ENCODE measurements at places on chromosomes 2 and 18.

DNA sequence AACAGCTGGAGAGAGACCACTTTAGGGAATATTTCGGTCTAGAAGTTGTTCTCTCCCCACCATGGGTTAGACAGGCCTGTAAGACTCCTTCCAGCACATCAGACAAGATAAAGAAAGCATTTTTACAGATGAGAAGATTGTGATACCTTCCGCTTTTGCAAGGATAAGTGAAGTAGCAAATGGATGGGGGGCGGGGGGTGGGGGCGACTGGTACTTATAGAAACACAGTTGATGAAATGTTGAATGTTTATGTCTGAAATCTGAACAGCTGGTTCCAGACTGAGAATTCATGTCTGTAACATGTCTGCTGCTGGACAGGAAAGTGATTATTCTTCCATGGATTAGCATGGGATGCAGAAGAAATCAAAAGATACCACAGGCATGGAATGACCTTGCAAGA, 90.5 kb upstream of the FN1 start:
- DNase-seq, result no peak

GRCh38 chr2:134183679-134184078, 70.2 kb upstream of the MGAT5 start:
- DNase-seq, result no peak

- DNase-seq, result peak; percentile 70
These were observed 125.1 kb upstream of the HAAO start for GRCh38 chr2:42917425-42917927.

- no peak for DNase-seq
These were observed 2.1 kb downstream of the NEURL3 start for GRCh38 chr2:96502891-96503636.

- no peak for DNase-seq
These were observed 58.3 kb downstream of the DOCK10 start for GRCh38 chr2:224983712-224984554.

GRCh38 chr2:109644571-109645275, 30.6 kb downstream of the SOWAHC start:
- DNase-seq, result no peak

DNA sequence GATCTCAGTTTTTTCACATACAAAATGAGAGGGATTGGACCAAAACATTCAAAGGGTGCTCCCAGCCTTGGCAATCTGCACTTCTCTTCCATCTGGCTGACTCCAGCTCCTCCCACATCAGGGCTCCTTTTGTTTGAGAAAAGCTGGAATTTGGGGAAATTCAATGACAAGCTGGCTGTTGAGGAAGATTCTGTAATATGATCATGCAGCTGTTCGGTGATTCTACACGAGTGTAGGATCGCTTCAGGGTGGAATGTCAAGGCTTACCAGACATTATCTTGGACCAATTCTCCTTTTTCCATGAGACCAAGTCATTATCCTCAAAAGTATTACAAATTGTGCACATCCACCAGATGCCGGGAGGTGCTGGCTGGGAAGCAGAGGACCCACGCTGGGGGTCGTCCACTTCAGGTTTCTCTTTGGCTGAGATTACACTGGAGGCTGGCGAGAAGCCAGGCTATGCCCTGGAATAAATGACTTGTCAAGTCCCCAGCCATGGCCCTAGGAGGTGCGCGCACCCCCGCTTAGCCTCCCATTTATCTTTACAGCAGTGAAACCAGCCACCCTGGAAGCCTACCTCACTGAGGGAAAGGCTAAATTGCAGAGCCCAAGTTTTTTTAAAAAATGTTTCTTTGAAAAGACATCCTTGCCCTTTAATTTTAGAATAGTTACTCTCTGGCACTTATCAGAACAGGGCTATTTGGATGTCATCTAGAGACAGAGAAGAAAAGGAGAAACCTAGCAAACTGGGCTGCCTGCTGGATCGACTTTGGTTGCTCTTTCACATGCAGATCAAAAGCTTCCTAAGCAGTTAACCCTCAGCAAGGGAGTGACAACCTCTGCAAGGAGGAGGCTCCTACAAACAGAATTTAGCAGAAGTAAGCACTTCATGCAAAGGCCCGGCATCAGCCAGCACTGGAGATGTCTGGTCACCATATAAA, 42.5 kb upstream of the LCLAT1 start:
- DNase-seq, result no peak

DNA sequence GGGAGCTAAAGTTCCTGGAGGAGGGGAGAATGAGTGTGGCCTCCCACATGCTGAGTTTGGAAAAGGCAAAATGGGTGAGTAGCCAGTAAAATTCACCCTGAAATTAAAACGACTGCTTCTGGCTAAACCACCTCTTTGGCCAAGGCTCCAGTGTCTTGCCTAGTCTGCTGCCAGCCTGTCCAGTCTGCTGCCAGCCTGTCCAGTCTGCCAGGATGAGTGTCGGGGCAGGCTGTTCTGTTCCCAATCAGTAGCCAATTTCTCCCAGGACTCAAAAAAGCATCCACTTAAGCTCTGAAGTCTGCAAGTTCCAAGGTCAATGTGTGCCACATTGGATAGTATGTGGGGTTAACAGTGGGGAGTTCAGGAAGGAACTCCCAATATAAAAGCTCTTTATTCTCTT, 134.6 kb upstream of the KLHL29 start:
- DNase-seq, result no peak

GRCh38 chr2:20485612-20486388, 38.9 kb downstream of the RHOB start:
- no peak for DNase-seq

DNA sequence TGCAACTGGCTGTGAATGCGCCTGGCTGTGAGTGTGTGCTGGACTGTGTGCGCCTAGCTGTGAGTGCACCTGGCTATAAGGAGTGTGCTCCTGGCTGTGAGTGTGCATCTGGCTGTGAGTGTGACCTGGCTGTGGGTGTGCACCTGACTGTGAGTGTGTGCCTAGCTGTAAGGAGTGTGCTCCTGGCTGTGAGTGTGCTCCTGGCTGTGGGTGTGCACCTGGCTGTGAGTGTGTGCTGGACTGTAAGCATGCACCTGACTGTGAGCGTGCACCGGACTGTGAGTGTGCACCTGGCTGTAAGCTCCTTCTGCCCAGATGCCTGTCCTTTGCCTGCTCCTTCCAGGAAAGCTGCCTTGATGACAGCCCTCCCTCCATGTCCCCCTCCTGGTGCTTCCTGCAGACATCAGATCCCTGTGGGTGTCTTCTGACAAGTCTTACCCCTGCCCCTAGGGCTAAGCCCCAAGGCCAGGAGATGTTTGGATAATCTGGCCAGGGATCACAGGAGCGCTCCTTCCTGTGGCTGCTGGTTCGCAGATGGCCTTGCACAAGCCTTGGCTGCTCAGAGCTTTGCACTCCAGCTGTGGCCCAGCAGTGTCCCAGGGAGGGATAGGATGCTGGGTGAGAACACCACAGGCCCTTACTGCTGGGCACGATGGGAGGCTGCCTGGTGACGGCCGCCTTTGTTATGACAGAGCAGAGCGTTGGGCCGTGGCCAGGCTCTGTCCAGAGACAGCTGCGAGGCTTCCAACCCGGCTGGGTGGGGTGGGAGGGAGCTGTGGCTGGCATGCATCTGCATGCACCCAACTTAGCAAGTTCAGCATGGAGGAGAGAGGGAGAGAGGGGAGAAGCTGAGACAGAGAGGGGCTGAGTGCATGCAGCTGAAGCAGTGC, 89.9 kb downstream of the GLI2 start:
- DNase-seq, result no peak

DNA sequence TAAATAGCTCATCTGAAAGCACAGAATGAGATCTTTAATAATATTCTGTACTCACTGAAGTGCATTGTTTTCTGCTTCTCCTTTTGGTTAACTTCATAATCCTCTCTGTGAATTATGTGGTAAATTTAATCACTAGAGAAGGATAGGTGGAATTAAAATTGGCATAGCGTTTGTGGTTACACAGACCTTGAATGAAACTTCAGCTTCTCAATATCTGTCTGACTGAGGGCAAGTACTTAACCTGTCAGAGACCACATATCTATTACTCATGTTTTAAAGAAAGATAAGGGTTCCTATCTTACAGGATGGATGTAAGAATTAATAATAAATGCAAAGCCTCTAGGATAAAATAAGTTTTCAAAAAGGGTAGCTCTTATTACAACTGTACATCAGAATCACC, 861.8 kb downstream of the TRIB2 start:
- DNase-seq, result no peak

- no peak for DNase-seq
These were observed 45.0 kb downstream of the SLC4A1AP start for GRCh38 chr2:27708666-27709065.

DNA sequence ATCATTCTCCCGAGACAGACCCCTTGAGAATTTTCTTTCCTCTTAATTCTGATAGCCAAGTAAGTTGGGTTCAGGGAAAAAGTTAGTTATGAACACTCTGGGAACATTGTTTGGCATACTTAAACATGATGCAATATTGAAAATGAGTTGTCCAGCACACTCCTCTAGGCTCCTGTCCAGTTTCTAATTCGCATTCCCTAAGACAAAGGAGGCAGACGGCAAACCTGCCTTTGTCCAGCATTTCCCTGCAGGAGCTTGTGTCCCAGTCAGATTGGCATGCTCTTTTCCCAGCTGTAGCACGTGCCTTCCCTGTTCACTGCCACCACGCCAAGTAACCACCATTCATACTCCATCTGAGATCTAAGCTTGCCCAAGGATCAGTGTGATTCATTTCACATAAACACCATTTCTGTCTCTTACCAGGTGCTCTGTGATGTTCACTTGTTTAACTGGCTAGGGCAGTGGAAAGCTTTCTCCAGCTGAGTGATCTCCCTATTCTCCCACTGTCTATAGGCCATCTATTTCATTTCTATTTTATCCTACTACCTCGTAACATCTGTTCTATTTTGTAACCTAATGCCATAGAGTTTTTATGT, 150.0 kb upstream of the EPB41L3 start:
- DNase-seq, result no peak

- no peak for DNase-seq
These were observed 342.9 kb downstream of the PARD3B start for GRCh38 chr2:204888222-204888621.

DNA sequence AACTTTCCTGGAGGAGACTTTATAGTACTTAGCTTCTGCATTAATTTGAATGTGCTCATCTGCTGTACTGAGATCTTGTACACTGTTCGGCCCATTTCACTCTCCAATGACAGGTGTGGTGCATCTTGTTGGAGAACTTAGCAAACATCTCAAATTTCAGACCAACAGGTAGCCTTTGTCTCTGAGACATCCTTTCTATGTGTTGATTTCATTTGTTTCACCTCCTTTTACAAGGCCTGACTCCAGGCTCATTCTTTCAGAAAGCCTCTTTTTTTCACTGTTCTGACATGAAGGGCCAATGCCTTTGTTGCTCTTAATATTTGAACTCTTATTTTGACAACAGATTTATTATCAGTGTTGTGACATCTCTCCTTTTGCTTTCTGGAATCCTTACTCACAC, 271.8 kb upstream of the FANCL start:
- DNase-seq, result no peak

- DNase-seq, result no peak
These were observed 95.5 kb downstream of the ZNF521 start for GRCh38 chr18:25256439-25256838.

DNA sequence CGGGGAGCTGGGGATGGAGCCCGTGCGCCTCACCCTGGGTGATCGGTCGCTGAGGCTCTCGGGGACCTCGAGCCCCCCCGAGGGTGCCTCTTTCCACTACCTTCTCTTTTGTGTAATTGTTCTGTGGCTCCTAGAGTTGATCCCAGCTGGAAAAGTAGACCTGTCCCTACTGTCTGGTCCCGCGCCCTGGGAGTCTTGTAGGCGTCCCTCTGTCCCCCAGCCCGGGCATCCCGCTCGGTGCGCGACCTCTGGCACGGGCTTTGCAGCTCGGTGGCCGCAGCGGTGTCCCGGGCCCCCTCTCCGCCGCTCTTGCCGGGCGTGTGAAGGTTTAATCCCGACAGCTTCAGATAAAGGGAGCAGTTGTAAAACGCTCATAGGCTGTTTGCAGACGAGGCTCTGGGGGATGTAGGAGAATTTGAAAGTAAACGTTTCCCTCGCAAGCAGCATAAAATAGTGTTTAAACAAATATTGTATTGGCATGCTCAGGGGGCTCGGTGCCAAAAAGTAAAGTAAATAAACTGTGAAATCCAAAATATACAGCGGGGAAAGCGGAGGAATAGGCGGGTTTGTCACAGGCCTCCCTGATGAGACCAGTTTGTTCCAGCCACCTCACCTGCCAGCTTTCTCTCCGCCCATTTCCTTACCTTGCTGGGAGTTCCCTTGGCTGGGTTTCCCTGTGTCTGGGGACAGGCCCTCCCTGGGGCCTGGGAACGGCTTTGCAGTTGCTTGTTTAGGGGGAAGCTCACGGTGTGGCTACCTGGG, 1.9 kb downstream of the GLI2 start:
- DNase-seq, result no peak

GRCh38 chr2:37645836-37646235, 25.6 kb downstream of the CDC42EP3 start:
- DNase-seq, result no peak

DNA sequence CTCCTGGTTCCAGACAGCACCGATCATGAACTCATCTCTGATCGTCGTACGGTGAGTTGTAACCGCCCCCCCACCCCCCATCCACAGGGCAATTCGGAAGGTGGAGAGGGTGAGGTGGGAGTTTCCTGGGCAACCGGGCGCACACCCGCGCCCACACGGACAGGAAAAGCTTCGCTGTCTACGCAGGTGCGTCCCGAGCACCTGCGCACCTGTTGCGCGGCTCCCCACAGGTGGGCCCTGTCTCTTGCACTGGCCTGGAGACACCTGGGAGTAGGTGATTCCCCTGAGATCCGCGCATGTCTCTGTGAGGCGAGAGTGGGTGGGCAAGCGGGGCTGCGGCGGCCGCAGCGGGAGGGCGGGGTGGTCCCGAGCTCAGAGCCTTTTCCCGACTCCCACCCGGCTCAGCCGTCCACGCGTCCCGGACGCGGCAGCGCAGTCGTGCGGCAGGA, 459 bp upstream of the ATP6V1C2 start:
- no peak for DNase-seq

GRCh38 chr2:201128933-201129505, 13.1 kb downstream of the CFLAR start:
- peak; percentile 81 for DNase-seq

DNA sequence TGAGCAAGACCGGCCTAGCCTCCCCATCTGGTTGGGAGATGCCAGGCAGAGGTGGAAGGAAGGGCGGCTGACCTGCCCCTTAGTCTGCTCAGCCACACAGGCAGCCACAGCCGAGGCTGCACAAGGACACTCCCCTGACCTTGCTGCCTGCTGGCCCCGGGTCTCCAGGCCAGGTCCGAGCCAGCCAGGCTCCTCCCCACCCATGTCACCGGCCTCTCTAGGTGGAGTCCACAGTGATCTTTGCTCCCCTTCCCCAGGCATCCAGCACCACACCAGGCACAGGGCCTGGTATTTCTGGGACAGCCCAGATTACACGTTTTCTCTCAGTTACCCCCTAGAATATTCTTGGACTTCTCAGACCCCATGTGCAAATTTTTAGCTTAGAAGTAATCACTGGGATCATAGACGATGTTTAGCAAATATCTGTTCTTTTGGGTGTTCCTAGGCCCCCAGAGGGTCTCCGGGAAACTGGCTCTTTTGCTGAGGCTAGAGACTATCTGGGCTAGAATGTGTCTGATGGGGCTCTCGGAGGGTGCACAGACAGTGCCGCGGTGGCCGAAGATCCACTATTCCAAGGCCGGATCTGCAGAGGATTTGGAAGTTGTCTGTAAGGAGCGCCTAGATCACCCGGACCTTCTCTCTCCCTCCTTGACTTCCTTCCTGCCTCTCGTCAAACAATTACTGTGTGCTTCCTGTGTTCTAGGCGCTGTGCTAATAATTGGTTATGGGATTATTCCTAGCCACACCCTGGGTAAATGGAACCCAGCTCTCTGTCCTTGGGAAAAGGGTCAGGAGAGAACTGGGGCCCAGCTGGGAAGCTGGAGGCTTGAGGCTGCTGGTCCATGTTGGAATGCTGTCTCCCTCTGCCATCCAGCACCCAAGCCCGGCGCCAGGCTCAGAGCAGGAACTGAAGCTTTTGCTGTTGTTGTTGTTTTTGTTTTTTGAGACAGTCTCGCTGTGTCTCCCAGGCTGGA, 46.9 kb downstream of the ODC1 start:
- peak; percentile 71 for DNase-seq
